ENCODE measurements at places on chromosomes 5 and 9. TPM values are rescaled to one million over a fixed set of nuclear protein-coding genes. Genes with fewer than 3 reads are reported as not detected.

GLDC gene
- 0.95 TPM for polyA plus RNA-seq

AQP3 gene
- polyA plus RNA-seq, result 192 TPM

BTNL9 gene
- not detected for polyA plus RNA-seq

DMRTA1 gene
- 0.38 TPM for polyA plus RNA-seq

PCDHB10 gene
- polyA plus RNA-seq, result not detected

HDAC3 gene
- 65.9 TPM for polyA plus RNA-seq

TRPM3 gene
- polyA plus RNA-seq, result not detected

ELAVL2 gene
- polyA plus RNA-seq, result 2.5 TPM

SPATA9 gene
- not detected for polyA plus RNA-seq

NKD2 gene
- polyA plus RNA-seq, result not detected

C5orf34 gene
- polyA plus RNA-seq, result 2.3 TPM

RETREG1 gene
- 1.0 TPM for polyA plus RNA-seq

GRIN1 gene
- 0.28 TPM for polyA plus RNA-seq

ZNF782 gene
- 0.60 TPM for polyA plus RNA-seq

AK6 gene
- 47.8 TPM for polyA plus RNA-seq

ADAMTS16 gene
- polyA plus RNA-seq, result not detected

TAL2 gene
- polyA plus RNA-seq, result not detected

FOXD4L6 gene
- polyA plus RNA-seq, result not detected

TCF7 gene
- 0.55 TPM for polyA plus RNA-seq

All from foreskin keratinocyte (primary cell).